Natural killer cell treated with Interleukin-12 subunit alpha and Interleukin-12 subunit beta and Interleukin-15 and Interleukin-18, amount 100 ng/mL, for 72 hours (primary cell): ENCODE measurements at places on chromosomes 5 and 9. TPM values are rescaled to one million over a fixed set of nuclear protein-coding genes. Genes with fewer than 3 reads are reported as not detected.

The SYK gene
- total RNA-seq = 25.8 TPM

The TAF11L11 gene
- not detected for total RNA-seq

GRCh38 chr9:119224431-119224830 lies 144.8 kb downstream of the BRINP1 start:
- DNase-seq = no peak
- H3K4me3 ChIP-seq = no peak overlapping the region
- no peak overlapping the region for H3K27ac ChIP-seq
- H3K4me1 ChIP-seq = no peaks in the 10 kb centered on the region
- no peaks in the 10 kb centered on the region for H3K36me3 ChIP-seq

GRCh38 chr9:73683862-73684591 lies 532.4 kb downstream of the ANXA1 start:
- H3K36me3 ChIP-seq = peaks cover 5% of the 10 kb centered on the region
- H3K4me1 ChIP-seq = no peaks in the 10 kb centered on the region
- H3K4me3 ChIP-seq = no peak overlapping the region
- DNase-seq = no peak

DNA sequence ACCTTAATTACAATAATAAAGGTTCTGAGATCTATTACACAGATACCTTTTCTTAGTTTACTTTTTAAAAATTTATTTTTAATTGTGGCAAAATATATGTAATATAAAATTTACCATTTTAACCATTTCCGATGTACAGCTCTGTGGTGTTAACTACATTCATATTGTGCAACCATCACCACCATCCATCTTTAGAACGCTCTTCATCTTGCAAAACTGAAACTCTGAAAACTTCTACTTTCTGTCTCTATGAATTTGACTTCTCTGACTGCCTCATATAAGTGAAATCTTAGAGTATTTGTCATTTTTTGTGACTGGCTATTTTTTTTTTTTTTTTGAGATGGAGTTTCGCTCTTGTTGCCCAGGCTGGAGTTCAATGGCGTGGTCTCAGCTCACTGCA lies 26.8 kb downstream of the WWC1 start:
- H3K27ac ChIP-seq = no peak overlapping the region
- H3K27me3 ChIP-seq = peaks cover 7% of the 10 kb centered on the region
- no peak for DNase-seq
- H3K4me3 ChIP-seq = no peak overlapping the region
- H3K4me1 ChIP-seq = no peaks in the 10 kb centered on the region
- no peaks in the 10 kb centered on the region for H3K36me3 ChIP-seq

DNA sequence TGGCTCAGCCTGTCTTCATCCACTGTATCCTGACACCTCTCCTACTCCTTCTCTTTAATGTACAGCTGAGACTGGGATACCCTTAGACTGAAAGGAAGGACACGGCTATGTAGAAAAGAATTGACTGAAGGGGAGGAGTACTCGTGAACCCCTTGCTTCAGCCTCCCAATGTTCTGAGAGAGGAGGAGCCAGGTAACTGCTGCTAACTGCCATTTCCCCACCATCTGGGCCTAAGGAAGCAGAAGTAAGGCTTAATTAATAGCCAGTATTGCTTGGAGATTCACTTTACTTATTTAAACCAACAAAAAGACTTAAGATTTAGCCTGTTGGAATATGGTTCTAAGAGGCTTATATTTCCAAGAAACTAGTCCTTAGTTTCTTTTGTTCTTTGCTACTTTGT lies 18.8 kb upstream of the RGS3 start:
- H3K4me3 ChIP-seq = no peak overlapping the region
- H3K36me3 ChIP-seq = no peaks in the 10 kb centered on the region
- no peaks in the 10 kb centered on the region for H3K27me3 ChIP-seq
- DNase-seq = no peak
- no peak overlapping the region for H3K27ac ChIP-seq

DNA sequence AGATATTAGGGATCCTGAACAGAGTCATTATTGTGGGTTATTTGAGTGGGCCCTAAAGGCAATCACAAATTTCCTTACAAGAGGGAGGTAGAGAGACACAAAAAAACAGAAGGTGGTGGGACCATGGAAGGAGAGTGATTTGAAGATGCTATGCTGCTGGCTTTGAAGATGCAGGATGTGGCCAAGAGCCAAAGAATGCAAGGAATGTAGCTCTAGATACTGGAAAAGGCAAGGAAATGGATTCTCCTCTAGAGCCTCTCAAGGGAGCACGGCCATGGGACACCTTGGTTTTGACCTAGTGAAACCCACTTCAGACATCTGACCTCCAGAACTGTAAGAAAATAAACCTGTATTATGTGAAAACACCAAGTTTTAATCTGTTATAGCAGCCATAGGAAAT lies 53.8 kb downstream of the TTC39B start:
- no peak overlapping the region for H3K27ac ChIP-seq
- H3K4me3 ChIP-seq = no peak overlapping the region
- no peak for DNase-seq

GRCh38 chr9:121962421-121962820 lies 130.7 kb downstream of the TTLL11 start:
- no peaks in the 10 kb centered on the region for H3K36me3 ChIP-seq
- no peak overlapping the region for H3K27ac ChIP-seq
- no peaks in the 10 kb centered on the region for H3K27me3 ChIP-seq

DNA sequence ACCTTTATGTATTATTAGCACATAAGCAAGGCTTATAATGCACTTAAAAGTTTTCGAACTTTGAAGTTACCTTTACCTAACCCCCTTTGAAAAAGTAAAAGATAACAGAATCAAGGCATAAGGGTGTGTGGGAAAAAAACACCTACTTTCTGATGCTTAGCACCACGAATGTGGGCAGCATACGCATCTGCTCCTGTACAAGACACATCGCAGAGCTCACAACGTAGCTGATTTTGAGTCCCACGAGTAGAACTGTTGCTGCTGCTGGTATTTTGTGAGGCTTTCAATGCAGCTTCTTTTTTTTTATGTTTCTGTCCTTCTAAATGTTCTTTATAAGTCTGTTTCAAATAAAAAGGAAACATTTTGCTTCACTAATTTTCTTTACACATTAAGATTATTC lies 40.8 kb downstream of the ZFR start:
- no peaks in the 10 kb centered on the region for H3K27me3 ChIP-seq
- no peak overlapping the region for H3K27ac ChIP-seq
- no peak for DNase-seq
- H3K4me1 ChIP-seq = no peaks in the 10 kb centered on the region
- H3K4me3 ChIP-seq = no peak overlapping the region

DNA sequence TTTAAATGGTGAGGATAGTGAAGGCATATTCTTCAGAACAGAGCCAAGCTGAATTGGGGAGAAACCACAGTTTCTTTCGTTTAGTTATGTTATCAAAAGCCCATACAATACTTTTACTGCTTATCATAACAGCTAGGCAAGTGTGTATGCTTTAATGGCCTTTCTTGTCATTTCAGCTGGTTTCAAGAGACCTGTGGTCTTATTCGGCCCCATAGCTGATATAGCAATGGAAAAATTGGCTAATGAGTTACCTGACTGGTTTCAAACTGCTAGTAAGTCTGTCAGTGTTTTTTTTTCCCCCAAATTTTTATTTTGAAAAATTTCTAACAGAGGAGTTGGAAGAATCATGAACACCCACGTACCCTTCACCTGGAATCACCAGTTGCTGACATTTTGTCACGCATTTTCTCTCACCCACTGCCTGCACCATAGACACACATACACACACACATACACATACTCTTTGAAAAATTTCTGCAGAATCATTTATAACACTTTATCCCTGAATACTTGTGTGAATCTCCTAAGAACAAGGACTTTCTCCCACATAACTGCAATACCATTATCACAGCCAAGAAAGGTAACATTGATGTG lies 63.7 kb downstream of the TJP2 start:
- no peaks in the 10 kb centered on the region for H3K27me3 ChIP-seq
- H3K4me3 ChIP-seq = no peak overlapping the region
- no peaks in the 10 kb centered on the region for H3K4me1 ChIP-seq

GRCh38 chr5:27477550-27477949 lies 439.2 kb upstream of the CDH9 start:
- peaks cover 9% of the 10 kb centered on the region for H3K36me3 ChIP-seq
- no peak overlapping the region for H3K4me3 ChIP-seq
- no peaks in the 10 kb centered on the region for H3K4me1 ChIP-seq
- no peak overlapping the region for H3K27ac ChIP-seq
- no peaks in the 10 kb centered on the region for H3K27me3 ChIP-seq
